ENCODE measurements at places on chromosomes 12 and 14.

DNA sequence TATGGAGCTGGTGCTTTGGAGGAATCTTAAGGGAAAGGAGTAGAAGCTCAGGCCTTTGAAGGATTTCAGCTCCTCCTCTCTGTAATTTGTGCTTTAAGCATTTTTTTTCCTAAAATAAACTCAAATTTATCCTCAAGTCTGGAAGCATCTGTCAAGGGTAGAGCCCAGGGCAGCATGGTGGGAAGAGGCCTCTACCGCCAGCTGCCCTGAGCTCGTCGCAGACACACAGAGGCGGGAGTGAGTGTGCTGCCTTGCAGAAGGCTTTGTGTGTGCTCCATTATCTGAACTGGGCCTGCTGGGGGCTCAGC, 9.3 kb downstream of the DHRS2 start:
- DNase-seq = no peak

GRCh38 chr14:104680806-104681688, 8.4 kb upstream of the INF2 start:
- no peak for DNase-seq

- DNase-seq = no peak
Observed at GRCh38 chr12:48780381-48781025, 8.4 kb downstream of the ADCY6 start.

DNA sequence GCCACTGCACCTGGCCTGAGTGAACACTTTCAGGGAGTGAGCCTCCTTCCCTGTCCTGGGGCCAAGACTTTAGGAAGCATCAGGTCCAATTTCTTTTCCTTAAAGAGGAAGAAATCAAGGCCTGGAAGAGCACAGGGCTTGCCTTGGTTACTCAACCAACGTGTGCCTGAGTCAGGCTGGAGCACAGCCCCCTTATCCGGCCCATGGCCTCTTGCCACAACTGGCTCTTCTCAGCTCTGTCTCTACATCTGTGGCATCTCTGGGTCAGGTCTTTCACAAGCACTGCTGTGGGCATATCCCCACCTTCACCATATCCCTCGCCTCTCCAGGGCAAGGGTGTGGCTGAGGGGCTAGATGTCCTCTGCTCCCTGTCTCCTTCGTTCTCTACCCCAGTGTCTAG, 6.8 kb downstream of the MYH6 start:
- no peak for DNase-seq

- DNase-seq = no peak
Observed at GRCh38 chr12:95506707-95507523, 33.0 kb downstream of the METAP2 start.

- DNase-seq = no peak
Observed at GRCh38 chr14:64673316-64673715, 30.9 kb upstream of the PLEKHG3 start.

DNA sequence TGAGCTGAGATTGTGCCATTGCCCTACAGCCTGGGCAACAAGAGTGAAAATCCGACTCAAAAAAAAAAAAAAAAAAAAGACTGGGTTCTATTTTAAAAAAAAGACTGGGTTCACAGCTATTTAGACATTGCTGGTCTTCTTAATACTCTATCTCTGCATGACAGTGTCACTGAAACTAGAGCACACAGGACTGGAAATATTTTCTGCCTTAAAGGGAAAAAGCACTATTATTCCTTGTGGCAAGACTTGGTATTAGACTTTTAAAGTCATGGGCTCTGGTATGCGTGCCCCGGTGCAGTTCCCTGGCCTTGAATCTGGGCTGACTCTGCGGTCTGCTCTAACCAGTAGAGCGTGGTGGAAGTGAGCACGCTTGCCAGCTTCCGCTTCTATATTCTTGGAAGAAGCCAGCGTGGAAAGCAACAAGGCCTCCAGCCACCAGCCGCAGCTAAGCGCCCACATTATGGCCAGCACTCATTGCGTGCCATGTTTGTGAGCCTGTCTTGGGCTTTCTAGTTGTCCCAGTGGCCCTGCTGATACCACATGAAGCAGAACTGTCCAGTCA, 31.3 kb downstream of the PRKAB1 start:
- no peak for DNase-seq

- DNase-seq = no peak
Observed at GRCh38 chr12:47067176-47067575, 12.2 kb upstream of the PCED1B start.

DNA sequence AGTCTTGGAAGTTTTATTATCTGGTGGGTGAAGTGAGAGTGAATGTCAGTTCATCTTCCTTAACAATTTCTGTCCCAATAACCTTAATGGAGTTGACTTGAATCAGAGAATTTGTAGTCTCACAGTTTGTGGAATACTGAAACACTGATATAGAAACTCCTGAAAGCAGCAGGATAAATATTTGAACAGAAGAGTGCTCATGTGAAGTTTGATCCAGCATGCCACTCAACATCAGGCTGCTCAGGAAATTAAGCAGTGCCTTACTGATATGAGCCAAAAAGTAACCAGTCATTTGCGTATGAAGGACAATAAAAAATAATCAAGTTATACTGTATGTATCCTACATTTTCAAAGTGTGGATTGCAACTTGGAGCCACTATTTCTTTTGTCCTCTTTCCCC, 15.7 kb downstream of the MUCL1 start:
- DNase-seq = no peak

DNA sequence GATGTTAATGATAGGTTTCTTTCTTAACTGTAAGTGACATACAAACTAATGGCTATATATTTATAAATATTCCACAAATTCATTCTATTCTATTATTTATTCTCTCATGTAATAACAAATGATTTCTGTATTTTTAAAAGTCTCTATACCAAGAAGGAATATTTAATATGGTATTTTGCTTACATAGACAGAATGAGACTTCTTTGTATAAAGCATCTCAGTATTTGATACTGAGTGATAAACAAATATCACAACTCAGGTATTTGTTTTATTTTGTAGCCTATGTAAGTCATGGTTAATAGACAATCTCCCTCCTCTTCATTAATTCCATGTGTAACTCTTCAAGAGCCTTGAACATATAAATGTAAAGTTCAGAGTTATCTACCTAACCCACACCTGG, 18.0 kb downstream of the ATL1 start:
- no peak for DNase-seq

GRCh38 chr12:65655074-65655493, 169.2 kb upstream of the HMGA2 start:
- no peak for DNase-seq

GRCh38 chr12:112198120-112198733, 72.9 kb downstream of the TRAFD1 start:
- no peak for DNase-seq

DNA sequence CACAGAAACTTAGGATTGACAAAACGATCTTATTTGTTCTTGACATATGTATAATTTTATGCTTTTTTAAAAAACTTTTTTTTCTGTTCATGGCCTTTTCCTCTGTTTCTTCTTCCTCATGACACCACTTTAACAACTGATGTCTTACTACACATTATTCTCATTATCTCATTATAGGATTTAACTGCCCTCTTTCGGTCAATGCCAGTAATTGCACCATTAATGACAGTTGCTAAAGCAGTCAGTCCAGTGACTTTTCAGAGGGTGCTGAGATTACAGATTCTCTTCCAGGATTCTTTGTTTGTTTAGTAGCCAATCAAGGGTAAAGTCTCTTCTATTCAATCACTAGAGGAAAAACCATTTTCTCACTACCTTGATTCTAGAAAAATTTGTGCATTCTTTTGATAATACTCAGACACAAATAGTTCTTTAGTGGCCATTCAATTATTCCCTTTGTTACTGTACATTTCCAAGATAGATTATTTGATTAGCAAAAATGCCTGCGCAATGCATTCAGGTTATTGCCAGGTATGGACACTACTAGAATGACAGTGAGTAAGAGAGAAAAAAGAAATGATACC, 50.1 kb downstream of the KLRG1 start:
- no peak for DNase-seq

DNA sequence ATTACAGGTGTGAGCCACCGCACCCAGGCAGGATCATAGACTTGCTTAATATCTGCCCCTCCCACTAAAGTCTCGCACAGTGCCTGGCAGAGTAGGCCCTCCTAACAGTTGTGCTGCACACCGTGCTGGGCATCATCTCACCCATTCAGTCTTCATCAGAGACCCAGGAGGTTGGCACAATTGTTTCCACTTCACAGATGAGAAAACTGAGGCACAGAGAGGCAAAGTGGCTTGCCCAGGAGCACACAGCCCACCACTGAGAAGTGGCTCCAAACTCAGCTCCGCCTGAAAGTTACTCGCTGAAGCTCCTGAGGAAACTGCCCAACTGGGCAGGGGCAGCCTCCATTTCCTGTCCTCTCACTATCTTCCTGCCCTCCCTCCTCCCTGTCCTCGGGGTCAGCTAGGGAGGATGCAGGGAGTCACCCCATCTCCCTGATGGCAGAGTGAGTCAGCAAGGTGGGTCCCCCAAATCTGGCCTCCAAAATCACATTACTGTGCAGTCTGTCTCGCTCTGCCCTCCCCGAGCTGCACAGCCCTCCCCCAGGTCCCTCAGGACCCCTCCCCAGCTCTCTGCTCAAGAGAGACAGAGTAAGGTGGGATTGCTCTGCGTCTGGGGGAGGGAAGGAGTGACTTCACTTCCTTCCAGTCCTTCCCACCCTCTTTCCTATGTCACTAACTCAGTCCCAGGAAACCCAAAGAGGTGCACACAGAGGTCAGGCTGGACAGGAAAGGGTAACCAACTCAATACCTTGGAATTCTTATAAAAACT, 5.7 kb downstream of the SLC8B1 start:
- no peak for DNase-seq

GRCh38 chr14:89143595-89143994, 273.4 kb downstream of the FOXN3 start:
- no peak for DNase-seq

- no peak for DNase-seq
Observed at GRCh38 chr12:108348842-108349241, 9.7 kb upstream of the CMKLR1 start.

DNA sequence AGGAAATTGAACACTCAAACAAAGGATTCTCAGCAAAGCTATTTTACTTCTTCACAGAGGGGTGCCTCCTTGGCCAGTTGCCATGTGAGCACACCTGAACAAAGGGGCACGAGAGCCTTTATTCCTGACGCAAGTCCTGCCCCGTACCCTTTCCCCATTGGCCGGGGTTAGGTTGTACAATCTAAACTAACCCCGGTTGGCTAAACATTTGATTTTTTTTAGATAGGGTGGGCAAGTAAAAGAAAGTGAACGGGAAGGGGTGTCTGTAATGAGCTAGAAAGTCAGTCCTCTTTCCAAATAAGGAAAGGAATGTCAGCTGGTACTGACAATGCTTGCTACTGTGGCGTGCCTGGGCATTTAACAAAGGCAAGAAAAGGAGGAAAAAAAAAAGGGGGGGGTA, 135.5 kb upstream of the CDKN3 start:
- DNase-seq = no peak

- no peak for DNase-seq
Observed at GRCh38 chr14:35298351-35298750, 6.2 kb downstream of the PSMA6 start.

- no peak for DNase-seq
Observed at GRCh38 chr14:82047777-82048470, 514.3 kb upstream of the SEL1L start.

DNA sequence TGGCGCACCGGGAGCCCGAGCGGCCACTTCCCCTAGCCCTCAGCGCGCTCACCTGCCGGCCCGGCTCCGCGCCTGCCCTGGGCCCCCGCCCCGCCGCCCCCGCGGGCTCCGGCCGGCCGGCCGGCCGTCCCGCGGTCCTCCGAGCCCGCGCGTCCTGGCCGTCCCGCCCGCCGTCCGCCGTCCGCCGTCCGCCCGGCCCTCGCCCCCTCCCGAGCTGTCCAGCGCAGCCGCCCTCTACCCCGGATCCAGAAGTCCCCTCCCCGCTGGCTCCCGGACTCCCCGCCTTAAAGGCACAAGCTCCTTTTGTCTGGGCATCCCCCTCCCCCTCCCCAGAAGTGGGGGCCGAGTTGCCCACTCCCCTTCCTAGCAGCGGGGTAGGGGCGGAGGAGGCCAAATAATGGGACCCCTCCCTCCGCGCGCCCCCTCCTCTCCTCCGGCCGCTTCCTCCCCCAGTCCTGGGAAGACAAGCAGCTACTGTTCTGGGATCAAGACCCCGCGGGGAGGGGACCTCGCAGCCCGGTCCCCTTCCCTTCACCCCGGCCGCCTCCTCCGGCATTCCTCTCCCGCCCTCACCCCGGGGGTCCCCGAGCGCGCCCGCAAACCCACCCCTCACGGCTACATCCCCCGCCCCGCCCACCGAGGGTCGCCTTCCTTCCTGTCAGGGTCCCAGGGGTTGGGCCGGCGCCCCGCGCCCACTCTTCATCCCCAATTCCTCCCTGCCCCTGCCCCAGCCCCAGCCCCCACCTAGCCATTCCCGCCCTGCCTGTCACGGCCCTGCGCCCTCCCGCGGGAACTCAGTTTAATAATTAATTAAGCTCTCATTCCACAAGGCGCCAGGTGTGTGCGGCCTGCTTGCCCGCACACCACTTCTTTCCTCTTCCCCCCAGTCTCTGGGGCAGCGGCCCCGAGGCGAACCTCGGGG, at the start of gene ADCY6:
Gene ADCY6, minus strand, starts transcription at position 236 of the 922 bp plus-strand sequence. CDS start 5,655 bp downstream, outside the sequence.
- DNase-seq = no peak

GRCh38 chr12:109995361-109995685, 845 bp downstream of the GIT2 start:
- DNase-seq = no peak

DNA sequence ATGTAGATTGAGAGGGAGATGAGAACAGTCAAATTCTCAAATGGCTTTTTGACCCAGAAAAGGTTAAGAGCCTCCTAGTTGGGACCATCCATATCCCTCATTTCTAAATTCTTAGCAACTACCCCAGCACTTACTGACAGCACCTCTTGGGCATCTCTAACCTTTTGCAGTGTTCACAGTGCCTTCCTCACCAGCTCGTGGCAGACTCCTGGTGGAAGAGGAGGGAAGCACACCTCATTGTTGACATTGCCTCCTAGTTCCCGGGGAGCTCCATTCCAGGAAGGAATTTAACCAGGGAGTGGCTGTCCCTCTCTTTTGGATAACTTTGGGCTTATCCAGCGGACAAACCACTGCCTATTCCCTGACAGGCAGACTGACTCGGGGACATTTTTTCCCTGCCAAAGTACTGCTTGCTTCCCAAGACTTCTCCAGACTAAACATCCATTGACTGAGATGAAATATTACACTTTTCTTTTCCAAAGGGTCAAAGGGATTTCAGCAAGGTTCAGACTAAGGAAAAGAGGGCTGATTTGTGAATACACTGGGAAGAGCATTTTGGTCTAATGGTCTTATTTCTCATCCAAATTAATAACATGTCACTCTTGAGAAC, 9.0 kb upstream of the OR6J1 start:
- DNase-seq = peak; percentile 26

GRCh38 chr12:49483619-49484018, 55.2 kb upstream of the KCNH3 start:
- DNase-seq = no peak

Measured in BJ (cell line).